Kidney (tissue), 22 donors: ENCODE measurements at places on chromosomes 13 and 19. TPM values are rescaled to one million over a fixed set of nuclear protein-coding genes. Genes with fewer than 3 reads are reported as not detected.

- no peak for DNase-seq
Measured at GRCh38 chr19:4591320-4591719, 31.8 kb upstream of the SEMA6B start.

Gene PDE4C
- 2.0 TPM for total RNA-seq

Gene IZUMO2
- total RNA-seq, result not detected

Gene ACER1
- not detected for total RNA-seq

GRCh38 chr13:93903909-93904308 lies 575.6 kb downstream of the DCT start:
- DNase-seq, result no peak

- DNase-seq, result no peak
Measured at GRCh38 chr19:50877338-50877737, 4.1 kb downstream of the KLK2 start.

GRCh38 chr13:46934749-46935148 lies 37.9 kb upstream of the HTR2A start:
- DNase-seq, result no peak

DNA sequence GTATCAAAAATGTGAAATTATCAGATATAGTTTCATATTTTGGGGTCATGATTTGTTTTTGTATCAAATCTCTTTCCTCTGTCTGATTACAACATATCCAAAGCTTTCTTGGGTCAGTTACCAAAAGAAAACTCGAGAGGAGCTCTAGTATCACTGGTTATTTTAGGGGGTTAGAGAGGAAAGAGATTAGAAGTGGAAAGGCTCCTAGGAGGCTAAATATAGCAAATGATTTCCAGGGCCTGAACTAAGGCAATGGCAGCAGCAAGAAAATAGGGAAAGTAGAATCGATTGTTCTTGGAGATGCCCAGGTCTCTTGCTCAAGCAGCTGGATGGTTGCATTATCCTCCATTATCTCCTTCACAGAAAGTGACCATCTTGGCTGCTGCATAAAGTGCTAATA lies 72.9 kb downstream of the NHLRC3 start:
- no peak for DNase-seq

DNA sequence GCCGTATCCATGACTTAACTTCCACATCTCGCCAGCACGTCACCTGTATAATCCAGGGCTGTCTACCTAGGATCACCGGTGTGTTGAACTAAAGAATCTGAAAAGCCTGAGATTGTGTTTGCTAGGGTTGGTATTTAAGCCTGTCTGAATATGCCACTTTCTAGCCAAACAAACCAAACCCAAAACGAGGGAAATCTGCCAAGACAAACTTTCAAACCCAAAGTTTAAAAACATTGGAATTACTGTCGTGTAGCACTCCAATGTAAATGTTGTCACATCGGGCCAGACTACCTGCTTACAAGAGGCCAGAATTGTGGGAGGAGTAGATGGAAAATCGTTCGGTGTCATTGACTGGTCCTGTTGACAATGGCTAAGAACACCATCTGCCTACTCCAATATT lies 747.8 kb downstream of the EFNB2 start:
- no peak for DNase-seq

DNA sequence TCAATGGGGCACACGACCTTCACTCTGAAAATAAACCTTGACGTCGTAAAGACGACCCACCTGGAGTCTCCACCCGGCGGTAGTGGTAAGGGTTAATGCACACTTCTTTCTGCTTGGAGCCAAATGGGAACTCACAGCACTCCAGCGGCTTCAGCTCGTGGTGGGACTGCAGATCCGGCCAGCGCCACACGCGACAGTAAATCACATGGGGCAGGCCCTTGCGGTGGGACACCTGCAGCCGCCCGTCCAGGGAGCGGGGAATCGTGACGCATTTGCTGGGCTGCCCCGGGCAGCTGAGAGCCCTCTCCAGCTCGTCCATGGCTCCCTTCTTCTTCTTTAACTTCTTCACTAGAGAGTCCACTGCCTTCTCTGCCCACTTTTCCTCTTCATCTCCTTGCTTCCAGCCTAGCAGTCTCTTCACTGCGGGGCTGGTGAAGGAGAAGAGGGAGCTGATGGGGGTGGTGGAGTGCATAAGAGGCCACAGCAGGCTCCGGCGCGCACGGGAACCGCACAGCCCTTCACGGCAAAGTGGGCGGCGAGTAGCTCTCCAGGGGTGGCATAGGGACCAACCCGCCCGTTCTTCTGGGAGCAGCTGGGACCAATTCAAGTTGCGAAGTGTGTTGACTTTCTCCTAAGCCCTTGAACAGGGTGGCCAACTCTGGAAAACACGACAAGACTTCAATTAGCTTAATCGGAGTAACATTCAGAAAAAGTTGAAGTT lies 40.7 kb downstream of the SMAD9 start:
- no peak for DNase-seq

DNA sequence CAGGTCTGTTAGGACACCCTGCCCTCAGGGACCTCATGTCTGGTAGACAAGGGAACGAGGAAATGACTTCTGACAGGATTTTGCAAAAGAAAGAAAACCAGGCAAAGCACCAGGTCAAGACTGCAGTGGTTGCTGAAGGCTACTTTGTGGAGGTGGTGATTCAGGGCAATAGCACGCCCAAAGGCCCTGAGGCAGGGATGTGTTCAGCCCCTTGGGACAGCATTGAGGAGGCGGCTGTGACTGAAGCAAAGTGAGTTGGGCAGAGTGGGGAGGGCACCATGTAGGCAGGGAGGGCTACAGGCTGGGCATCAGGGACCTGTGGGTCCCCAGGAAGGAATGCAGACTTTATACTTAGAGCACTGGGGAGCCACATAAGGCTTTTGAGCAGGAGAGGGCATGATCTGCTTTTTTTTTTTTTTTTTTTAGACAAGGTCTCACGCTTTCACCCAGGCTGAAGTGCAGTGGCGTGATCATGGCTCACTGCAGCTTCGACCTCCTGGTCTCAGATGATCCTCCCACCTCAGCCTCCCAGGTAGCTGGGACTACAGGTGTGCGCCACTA lies 10.8 kb upstream of the HOMER3 start:
- DNase-seq, result no peak

Gene PEX11G
- 7.8 TPM for total RNA-seq

DNA sequence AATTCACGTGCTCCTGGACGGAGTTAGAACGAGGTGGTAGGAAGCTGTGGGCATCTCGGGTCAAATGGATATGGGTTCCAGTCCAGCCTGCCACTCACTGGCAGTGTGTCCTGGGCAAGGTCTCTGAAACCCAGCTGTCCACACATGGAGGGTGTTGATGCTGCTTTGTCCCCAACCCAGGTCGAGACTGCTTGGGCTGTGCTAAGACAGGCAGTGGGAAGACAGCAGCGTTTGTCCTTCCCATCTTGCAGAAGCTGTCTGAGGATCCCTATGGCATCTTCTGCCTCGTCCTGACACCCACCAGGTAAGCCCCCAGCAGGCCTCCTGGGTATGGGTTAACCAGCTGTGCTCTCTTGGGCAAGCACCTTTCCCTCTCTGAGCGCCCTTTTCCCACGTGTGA lies 885 bp downstream of the DDX49 start:
- no peak for DNase-seq

- peak; percentile 88 for DNase-seq
Measured at GRCh38 chr13:51451467-51452360, 1.1 kb downstream of the INTS6 start.

DNA sequence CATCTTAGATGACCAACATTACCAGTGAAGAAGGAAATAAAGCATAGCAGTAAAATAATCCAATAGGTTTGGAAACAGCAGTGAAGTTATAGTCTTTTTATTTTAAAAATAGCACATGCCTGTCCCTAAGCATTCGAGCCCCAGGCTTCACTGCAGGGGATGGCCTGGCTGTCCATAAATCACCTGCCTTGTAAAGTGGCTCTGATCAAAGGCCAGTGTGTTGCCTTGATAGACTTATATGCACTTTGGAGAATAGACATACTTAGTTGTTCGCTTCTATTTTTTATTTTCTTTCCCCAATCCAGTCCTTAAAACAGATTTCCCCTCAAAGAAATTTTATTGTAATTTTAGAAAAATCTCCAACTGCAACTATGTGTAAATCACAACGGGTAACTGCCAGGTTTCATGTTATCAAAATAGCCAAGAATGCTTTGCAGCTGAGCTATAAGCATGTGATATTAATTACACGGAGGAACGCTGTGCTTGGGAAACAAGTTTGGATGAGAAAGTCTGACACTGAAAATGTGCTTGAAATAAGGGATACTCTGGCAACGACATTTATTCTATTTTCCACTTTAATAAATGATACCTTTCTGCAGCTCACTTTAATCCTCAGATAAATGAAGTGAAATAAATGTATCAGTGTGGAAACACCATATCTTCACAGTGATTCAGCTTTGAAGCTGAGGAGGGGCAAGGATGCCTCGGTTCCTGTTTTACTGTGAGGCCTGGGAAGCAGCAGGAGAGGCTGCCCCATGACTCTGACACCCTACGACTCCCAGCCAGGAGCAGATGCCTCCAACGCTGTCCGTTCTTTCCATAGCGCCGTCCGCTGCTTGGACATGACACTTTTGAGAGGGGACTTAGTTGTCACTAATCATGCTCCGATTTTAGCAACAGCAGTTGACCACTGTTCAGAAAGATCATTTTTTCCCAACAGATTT lies 5.5 kb upstream of the METTL21C start:
- DNase-seq, result peak; percentile 60

GRCh38 chr13:43088093-43088511 lies 64.7 kb downstream of the DNAJC15 start:
- no peak for DNase-seq

GRCh38 chr13:110307767-110308655 lies 927 bp downstream of the COL4A2 start:
- peak; percentile 80 for DNase-seq

GRCh38 chr13:41411522-41411921 lies 45.8 kb upstream of the RGCC start:
- DNase-seq, result peak; percentile 65

DNA sequence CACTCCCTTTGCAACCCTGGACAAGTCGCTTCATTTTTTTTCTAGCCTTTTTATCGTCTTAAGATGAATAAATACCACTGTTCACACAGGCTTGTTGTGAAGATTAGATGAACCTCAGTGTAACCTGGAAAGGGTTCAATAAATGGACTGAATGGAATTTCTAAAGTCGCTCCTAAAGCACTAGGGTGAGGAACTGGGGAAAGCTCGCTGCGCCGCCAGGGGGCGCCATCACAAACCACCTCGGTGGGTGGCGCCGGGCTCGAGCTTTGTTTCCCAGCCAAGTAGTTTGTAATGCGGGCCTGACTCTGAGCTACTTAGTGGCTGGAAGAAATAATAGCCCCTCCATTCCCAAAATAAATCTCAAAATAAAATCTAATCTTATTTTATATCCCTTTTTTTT lies 2.2 kb upstream of the CEACAM6 start:
- peak; percentile 4 for DNase-seq

GRCh38 chr19:33273881-33274662 lies 28.3 kb downstream of the CEBPA start:
- DNase-seq, result peak; percentile 60

DNA sequence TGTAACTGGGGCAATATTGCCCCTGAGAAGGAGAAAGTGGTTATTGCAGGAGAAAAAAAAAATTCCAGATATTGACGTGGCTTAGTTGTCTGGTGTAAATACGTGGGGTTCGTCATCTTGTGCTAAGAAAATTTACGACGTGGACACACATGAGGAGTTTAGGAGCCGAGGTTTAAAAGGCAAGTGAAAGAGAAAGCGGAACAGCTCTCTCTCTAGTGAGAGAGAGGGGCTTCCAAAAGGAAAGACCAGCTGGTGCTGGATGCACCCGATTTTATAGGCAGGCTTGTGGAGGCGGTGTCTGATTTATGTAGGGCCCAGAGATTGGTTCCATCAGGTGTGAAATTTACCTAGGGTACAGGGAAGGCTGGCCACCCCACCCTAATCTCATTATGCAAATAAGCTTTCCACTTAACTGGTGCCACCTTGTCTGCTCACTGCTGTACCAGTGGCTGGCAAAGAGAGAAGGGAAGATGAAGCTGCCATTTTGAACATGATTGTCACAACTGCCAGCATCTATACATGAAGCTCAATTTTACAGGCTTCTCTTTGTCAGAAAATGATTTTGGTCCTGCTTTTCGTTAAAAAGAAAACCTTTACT lies 845.1 kb downstream of the DACH1 start:
- DNase-seq, result no peak

DNA sequence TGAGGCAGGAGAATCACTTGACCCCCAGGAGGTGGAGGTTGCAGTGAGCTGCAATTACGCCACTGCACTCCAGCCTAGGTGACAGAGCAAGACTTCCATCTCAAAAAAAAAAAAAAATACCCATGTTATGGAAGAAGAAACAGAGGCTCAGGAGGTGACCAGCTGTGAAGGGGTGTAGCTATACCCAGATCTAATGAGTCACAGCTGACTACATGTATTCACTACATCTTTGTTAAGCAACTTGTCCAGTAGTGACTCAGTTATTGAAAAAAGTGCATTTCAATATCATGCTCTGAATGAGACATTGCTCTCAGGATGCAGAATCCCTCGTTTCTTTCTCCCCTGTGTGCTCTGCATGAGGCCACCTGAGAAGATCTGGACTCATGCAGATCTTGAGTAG lies 16.1 kb upstream of the SPART start:
- no peak for DNase-seq

Gene ZNF154
- 11.1 TPM for total RNA-seq

Gene TLE6
- 3.7 TPM for total RNA-seq

Gene CD79A
- 11.0 TPM for total RNA-seq

DNA sequence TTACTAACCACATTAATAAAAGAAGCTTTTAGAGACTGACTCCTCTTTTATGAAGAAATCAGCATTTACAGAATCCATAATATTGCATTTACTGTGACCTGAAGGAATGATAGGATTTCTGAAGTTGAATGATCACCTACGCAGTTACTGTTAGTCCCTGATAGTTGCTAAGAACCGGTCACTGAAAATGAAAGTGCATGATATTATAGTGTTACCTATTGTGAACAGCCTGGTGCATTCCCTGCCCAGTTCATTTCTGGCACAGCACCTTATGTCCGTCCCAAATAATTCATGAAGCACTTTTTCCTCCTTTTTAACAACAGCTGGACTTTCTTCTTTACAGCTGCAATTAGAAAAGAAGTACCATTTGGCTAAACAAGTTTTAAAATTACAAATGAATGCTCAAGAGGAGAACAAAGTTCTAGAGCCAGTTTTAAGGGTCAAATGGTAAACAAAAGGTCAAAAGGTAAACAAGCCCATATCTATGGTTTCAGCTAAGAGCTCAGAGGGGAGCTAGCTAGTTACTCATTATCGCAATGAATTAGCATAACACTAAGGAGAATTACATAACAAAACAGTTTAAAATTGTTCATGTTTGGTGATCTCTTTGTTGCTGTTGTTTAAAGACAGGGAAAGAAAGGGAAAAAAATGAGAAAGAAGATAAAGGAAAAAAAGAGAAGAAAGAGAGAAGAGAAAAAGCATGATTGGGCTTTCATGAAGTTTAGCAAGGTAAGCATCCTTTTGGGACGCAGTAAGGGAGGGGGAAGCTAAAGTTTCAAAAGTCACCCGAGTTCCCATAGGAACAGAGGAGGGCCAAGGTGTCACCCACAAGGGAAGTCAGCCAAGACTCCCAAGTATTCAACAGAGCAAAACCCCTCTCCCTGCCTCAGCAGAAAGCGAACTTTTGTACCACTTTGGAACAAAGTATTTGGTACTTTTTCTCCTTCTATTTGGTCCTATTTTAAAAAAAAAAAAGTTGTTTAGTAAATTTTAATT lies 50.2 kb downstream of the FLT3 start:
- DNase-seq, result no peak

Gene OR4F17
- total RNA-seq, result 0.35 TPM
